ENCODE measurements at places on chromosomes 4 and X.

DNA sequence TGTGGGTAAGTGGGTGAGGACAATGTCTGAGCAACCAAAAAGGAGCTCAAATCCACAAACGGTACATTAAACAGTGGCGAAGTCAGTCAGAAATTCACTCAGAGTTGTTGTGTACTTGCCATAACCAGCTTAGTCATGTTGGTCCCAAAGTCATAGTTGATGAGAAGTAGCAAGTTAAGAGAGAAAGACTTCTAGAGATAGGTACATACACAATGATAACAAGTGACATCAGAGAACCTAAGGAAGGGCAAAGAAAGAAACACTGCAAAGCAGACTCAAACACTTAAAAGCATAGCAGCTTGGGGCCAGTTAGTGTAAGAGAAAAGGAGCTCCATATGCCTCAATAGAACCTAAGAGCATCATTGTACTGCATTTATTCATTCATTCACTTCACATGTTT is 30.2 kb downstream of the DYNLT3 start:
- no peaks in the 10 kb centered on the region for H3K36me3 ChIP-seq
- DNase-seq: no peak
- H3K27me3 ChIP-seq: no peaks in the 10 kb centered on the region
- H3K27ac ChIP-seq: no peak overlapping the region
- no peaks in the 10 kb centered on the region for H3K4me1 ChIP-seq
- H3K4me3 ChIP-seq: no peak overlapping the region

- H3K4me1 ChIP-seq: no peaks in the 10 kb centered on the region
- H3K36me3 ChIP-seq: no peaks in the 10 kb centered on the region
- H3K27ac ChIP-seq: no peak overlapping the region
- no peak for DNase-seq
- H3K4me3 ChIP-seq: no peak overlapping the region
These were observed 1403.1 kb upstream of the TENM3 start for GRCh38 chr4:180840142-180840541.

DNA sequence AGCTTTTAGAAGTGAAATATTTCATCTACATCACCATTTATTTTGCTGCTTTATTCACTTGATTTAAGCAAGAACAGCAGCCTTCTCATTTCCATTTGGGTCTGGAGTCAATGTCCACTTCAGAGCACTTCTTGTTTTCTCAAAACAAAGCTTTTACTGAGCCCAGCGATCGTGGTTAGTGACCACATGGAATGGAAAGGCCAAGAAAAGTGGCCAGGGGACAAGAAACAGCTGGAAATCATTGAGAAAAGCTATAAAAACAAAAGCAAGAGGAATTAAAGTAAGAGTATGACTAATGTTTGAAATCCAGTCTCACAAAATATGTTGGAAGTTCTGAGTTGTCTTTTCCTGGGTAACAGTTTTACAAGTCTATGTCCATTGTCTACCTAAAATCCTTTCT is 328.4 kb upstream of the INTU start:
- no peaks in the 10 kb centered on the region for H3K4me1 ChIP-seq
- DNase-seq: no peak
- no peak overlapping the region for H3K27ac ChIP-seq
- no peaks in the 10 kb centered on the region for H3K36me3 ChIP-seq
- no peaks in the 10 kb centered on the region for H3K27me3 ChIP-seq
- H3K4me3 ChIP-seq: no peak overlapping the region

GRCh38 chr4:125572601-125573000 is 257.8 kb downstream of the FAT4 start:
- no peaks in the 10 kb centered on the region for H3K36me3 ChIP-seq
- no peaks in the 10 kb centered on the region for H3K4me1 ChIP-seq
- no peaks in the 10 kb centered on the region for H3K27me3 ChIP-seq
- no peak overlapping the region for H3K27ac ChIP-seq
- DNase-seq: no peak
- H3K4me3 ChIP-seq: no peak overlapping the region

DNA sequence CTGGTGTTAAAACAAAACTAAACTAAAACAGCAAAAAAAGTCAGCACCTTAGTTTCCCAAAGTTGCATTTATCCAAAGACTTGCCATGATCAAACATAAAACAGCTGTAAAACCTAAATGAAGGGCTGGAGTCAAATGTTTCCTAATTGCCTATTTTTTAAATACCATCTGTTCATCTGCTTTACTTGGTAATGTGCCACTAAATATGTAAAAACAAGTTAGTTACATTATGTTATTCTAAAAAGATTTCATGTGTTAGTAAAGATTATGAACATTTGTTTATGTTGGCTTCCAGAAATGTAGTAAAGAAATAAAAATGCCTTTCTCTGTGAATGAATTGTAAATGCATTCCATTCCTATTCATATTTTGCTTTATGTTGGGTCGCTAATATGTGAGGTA is 977.8 kb downstream of the FSTL5 start:
- H3K27ac ChIP-seq: no peak overlapping the region
- H3K4me1 ChIP-seq: no peaks in the 10 kb centered on the region
- H3K36me3 ChIP-seq: no peaks in the 10 kb centered on the region
- no peaks in the 10 kb centered on the region for H3K27me3 ChIP-seq

DNA sequence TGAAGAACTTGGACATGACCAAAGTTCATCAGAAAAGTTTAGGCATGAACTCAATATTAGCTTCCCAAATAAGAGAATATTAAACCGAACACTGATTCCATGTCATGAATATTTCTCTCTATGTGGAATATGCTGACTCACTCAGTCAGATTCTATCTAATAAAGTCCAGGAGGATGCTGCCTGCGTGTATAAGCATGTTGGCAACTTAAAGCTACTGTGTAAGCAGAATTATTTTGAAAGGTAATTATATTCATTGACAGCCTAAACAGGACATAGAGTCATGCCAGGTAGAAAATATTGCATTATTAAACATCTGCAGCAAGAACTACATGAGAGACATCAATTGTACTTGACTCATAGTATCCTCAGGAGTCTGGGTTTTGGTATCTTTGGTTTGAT is 367.9 kb upstream of the SPOCK3 start:
- no peak overlapping the region for H3K4me3 ChIP-seq
- no peaks in the 10 kb centered on the region for H3K4me1 ChIP-seq
- no peak overlapping the region for H3K27ac ChIP-seq
- H3K36me3 ChIP-seq: no peaks in the 10 kb centered on the region
- H3K27me3 ChIP-seq: no peaks in the 10 kb centered on the region
- DNase-seq: no peak

DNA sequence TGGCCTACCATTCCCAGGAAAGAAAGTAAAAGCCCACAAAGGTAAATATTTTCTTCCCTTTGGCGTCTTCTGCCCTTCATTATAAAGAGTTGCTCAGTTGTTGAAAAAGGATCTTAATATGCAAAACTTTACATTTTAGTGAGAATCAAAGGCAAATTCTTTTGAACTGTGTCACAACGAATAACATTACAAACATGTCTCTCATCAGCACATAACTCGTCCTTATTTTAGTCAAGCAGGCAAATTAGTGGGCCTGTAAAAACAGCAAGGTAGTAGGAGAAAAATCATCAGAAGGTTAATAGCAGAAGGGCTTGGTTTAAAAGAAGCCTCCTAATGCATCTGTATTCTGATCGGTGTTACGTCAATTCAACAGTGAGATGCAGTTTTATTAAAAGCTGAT is 647.3 kb upstream of the DIPK2B start:
- H3K4me1 ChIP-seq: no peaks in the 10 kb centered on the region
- H3K27me3 ChIP-seq: no peaks in the 10 kb centered on the region
- no peaks in the 10 kb centered on the region for H3K36me3 ChIP-seq
- no peak for DNase-seq
- no peak overlapping the region for H3K27ac ChIP-seq

DNA sequence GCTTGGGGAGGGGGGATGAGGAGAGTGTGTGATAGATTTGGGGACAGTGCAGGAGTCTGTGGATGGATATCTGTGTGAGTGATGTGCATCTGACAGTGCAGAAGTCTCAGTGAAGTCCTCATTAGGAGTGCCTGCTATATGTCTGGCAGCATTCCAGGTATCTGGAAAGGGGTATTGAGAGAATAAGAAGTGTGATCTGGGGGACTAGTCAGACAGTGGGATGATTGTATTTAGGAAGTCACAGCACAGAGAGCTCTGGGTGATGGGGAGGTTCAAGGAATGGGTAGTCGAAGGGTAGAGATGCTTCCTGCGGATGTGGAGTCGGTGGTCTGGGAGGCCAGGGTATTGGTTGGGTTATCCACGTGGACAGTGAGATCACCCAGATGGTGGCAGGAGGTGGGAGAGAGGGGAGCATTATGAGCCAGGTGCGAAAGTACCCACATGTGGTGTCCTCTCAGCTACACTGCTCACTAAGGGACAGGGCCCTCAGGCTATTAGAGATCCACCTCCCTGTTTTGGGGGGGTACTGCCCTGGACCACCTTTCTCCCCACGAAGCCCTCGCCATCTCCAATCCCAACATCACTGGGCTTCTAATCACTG is 9.8 kb downstream of the MAGED2 start:
- H3K27me3 ChIP-seq: no peaks in the 10 kb centered on the region
- no peak overlapping the region for H3K27ac ChIP-seq
- no peak for DNase-seq
- H3K4me3 ChIP-seq: no peak overlapping the region
- H3K4me1 ChIP-seq: no peaks in the 10 kb centered on the region

- no peak overlapping the region for H3K27ac ChIP-seq
- DNase-seq: no peak
- no peaks in the 10 kb centered on the region for H3K36me3 ChIP-seq
- no peaks in the 10 kb centered on the region for H3K4me1 ChIP-seq
These were observed 25.0 kb downstream of the COL4A5 start for GRCh38 chrX:108464604-108465003.

- H3K4me1 ChIP-seq: no peaks in the 10 kb centered on the region
- H3K4me3 ChIP-seq: no peak overlapping the region
- DNase-seq: no peak
These were observed 61.9 kb downstream of the SEC24B start for GRCh38 chr4:109495514-109495913.

DNA sequence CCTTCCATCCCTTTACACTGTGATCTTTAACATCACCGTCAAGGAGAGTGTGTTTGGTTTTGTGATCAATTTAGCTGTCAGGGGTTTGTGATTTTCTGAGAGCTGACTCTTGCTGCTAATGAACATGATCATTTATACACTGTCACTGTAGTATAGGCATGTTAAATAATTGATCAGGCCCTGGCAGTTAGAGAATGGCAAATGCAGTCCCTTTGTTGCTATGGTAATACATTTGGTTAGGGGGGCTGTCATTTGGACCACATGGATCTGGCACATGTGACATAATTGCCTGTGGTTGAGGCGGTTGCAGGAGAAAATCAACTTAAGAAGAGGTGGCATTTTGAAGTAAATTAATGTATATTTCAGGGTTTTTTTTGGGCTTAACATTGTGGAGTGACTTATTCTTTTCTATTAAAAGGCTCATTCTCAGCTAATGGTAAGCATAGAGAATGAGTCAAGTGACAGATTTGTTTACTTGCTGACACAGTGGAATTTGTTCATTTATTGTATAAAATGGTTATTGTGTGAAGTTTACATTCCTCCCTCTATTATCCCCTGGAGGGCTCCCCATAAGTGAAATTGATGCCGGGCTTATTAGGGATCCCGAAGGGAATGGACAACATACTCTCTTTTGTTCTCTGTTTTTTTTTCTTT is 114.0 kb downstream of the FHIP1A start:
- no peaks in the 10 kb centered on the region for H3K27me3 ChIP-seq
- no peak overlapping the region for H3K4me3 ChIP-seq
- no peaks in the 10 kb centered on the region for H3K4me1 ChIP-seq
- no peak for DNase-seq
- H3K27ac ChIP-seq: no peak overlapping the region

- no peak overlapping the region for H3K27ac ChIP-seq
- no peak for DNase-seq
- H3K4me1 ChIP-seq: no peaks in the 10 kb centered on the region
- H3K4me3 ChIP-seq: no peak overlapping the region
- H3K36me3 ChIP-seq: no peaks in the 10 kb centered on the region
- no peaks in the 10 kb centered on the region for H3K27me3 ChIP-seq
These were observed 11.0 kb upstream of the TBC1D8B start for GRCh38 chrX:106791495-106791894.

- no peaks in the 10 kb centered on the region for H3K27me3 ChIP-seq
- no peak for DNase-seq
- no peaks in the 10 kb centered on the region for H3K36me3 ChIP-seq
- H3K4me3 ChIP-seq: no peak overlapping the region
- no peak overlapping the region for H3K27ac ChIP-seq
These were observed 12.5 kb downstream of the ZBTB33 start for GRCh38 chrX:120262859-120263708.

GRCh38 chr4:27916452-27917184 is 1056.0 kb downstream of the STIM2 start:
- H3K27ac ChIP-seq: no peak overlapping the region
- no peak for DNase-seq
- H3K27me3 ChIP-seq: no peaks in the 10 kb centered on the region
- no peak overlapping the region for H3K4me3 ChIP-seq

GRCh38 chrX:140132937-140133336 is 167.6 kb upstream of the CXorf66 start:
- H3K27me3 ChIP-seq: no peaks in the 10 kb centered on the region
- H3K36me3 ChIP-seq: no peaks in the 10 kb centered on the region
- no peaks in the 10 kb centered on the region for H3K4me1 ChIP-seq
- H3K27ac ChIP-seq: no peak overlapping the region
- no peak overlapping the region for H3K4me3 ChIP-seq
- DNase-seq: no peak

DNA sequence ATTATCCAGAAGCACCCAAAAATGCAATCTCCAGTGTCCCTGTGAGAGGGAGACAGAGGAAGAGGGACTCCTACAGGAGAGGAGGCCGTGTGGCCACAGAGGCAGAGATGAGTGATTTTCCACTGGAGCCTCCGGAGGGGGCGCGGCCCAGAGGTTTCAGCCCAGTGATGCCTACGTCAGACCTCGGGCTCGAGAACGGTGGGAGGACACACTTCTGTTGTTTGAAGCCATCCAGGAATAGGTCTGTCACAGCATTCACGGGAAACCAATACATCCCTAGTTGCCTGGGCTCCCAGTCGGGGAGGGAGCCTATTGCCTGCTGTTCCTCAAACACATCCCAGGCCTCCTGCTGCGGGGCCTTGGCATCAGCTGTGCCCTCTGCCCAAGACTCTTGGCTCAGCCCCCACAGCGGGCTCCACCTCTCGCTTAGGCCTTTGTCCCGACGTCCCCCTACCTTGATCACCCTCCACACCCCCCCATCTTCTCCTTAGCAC is 39.2 kb upstream of the HMX1 start:
- no peak for DNase-seq
- H3K36me3 ChIP-seq: no peaks in the 10 kb centered on the region
- H3K4me3 ChIP-seq: no peak overlapping the region

DNA sequence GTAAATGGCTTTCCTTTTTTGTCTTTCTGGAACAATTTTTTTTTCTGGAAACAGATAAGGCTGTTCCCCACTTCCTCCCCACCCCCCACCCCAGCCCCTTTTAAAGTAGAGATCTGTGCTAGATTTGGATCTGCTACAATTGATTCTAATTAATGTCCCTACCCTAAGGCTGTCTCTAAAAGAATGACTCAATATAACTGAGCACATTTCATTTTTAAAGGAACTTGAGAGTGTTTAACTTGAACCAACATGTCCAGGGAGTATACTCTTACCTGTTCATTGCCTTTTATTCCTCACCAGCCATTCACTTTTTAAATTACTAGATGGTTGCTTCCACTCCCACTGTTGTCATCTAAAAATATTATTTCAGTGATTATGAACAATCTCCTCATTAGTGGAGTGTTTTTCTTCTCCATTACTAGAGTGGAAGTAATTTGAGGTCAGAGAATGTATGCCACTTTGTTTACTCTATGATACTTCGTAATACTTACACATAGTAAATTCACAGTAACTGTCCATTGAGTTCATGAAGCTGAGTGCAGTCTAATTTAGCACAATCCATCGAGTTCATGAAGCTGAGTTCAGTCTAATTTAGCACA is 14.1 kb upstream of the CNOT6L start:
- H3K27ac ChIP-seq: no peak overlapping the region
- no peak overlapping the region for H3K4me3 ChIP-seq
- peaks cover 4% of the 10 kb centered on the region for H3K4me1 ChIP-seq
- no peaks in the 10 kb centered on the region for H3K27me3 ChIP-seq
- no peak for DNase-seq
- no peaks in the 10 kb centered on the region for H3K36me3 ChIP-seq
